NCI-H1417 treated with DMSO at 0.1 percent for 48 hours (cell line): ENCODE measurements at places on chromosomes 2 and 18.

GRCh38 chr2:238518172-238518820 lies 91.6 kb downstream of the ASB1 start:
- no peak for DNase-seq

DNA sequence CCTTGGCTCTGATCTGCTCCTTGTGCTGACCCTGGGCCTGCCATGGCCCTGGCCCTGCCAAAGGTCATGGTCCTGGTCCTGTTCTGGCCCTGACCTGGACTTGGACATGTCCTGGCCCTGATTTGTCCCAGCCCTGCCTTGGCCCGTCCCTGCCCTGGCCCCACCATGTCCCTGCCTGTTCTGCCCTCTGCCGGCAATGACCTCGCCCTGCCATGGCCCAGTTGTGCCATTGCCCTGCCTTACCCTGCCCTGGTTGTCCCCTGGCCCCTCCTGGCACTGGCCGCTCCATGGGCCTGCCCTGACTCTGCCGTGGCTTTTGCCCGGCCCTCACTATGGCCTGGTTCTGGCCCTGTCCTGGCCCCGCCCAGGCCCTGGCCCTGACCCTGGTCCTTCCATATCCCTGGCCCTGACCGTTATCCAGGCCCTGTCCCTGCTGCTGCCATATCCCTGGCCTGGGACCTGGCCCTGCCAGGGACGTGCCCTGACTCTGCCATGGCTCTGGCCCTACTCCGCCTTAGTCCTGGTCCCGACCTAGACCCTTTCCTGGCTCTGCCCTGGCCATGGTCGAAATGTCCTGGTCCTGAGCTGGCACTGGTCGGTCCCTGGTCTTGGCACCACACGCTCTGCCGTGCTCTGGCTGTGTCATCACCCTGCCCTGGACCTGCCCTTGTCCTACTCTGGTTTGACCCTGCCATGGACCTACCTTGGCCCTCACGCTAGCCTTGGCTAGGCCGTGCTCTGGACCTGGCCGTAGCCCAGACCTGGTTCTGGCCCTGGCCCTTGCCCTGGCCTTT lies 6.8 kb upstream of the ANKRD62 start:
- DNase-seq: no peak

DNA sequence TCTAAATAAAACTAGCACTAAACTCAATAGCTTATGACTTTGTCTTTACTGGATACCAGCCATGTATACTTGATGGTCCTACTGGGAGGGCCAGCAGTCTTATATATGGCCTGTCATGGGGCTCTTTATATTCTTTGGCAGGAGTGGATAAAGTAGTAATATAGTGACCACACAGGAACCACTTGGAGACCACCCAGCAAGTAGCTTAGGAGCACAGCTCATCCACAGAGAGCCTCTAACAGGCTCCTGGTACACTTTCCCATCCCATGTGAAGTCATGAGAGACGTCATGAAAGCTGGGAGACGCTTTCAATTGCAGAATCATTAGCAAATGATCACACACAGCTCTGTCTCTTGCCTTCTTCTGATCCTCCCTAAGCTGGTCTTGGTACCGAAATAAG lies 360.9 kb upstream of the ACVR2A start:
- no peak for DNase-seq

DNA sequence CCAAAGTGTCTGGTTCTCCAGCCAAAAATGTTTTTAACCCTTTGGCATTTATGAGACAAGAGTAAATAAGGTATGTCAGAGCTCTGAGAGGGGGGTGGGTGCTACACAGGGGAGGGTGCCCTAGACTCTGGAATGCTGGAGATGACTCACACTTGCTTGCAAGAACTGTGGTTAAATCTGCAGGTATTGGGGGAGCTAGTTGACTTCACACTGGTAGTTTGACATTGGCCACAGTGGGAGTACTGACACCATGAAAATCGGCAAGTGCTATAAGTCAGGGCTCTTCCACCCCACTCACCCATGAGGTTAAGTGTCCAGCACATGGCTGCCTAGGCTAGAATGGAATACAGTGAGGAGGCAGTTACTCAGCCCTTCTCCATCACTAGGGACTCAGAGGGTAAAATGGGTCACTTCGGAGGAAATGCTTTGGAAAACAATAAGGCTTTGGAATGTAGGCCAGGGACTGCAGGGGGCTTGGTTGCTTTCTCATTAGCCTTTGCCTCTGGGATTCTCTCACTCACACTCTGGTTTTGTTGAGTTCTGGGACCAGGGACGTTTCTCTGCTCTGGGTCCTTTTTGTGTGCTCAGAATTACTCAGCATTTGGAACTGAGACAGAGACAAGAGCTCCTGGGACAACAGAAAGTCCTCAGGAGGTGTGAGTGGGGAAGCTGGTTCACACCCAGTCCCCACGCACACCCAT lies 91.6 kb downstream of the ACKR3 start:
- DNase-seq: no peak

DNA sequence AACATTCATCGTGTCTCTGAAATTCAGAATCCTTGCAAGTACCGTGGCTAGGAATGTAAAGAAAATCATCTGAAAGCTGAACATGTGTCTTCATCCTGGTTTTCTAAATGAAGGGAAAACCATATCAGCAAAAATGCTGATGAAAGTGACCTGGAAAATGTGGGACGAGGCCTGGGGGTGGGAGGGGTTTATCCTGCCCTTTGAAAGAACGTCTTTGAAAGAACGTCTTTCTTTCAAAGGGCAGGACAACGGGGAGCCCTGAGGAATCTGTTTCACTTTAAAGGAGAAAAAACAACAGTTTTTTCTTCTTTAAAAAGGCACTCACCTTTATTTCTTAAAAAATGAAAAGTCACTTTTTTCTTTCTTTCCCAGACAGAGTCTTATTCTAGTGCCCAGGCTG lies 185.2 kb downstream of the ALPK2 start:
- no peak for DNase-seq
